Karpas-422 (cell line): ENCODE measurements at places on chromosomes 4 and X. TPM values are rescaled to one million over a fixed set of nuclear protein-coding genes. Genes with fewer than 3 reads are reported as not detected.

DNA sequence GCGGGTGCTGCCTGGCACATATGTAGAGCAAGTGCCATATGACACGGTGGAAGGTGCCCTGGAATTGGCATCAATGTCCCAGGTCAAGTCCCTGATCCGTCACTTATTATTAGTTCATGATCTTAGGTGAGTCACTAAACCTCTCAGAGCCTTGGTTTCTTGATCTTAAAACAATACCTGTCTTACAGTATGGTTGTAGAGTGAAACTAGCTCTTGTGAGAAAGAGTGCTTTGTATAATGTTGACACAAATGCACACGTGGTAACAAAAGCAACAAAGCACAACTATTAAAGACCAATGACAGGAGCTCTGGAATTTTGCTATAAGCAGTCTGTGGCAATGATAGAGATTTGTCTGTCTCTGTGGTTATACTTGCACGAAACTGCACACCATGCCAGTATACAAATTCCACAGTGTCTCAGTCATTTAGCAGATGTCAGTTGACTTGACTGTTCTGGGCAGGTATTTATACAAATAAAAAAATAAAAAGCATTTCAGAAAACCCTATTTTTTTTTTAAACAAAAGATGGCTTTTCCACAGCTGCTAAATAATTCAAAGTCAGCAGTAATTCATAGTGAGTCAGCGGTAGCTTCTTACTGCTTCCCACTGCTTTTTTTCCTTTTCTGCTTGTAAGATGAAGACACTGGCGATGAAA is 19.7 kb upstream of the ACSL1 start:
- DNase-seq = no peak
- peaks cover 7% of the 10 kb centered on the region for H3K4me1 ChIP-seq
- no peak overlapping the region for H3K4me3 ChIP-seq
- H3K36me3 ChIP-seq = no peaks in the 10 kb centered on the region

- no peak overlapping the region for H3K27ac ChIP-seq
- no peaks in the 10 kb centered on the region for H3K4me1 ChIP-seq
- H3K4me3 ChIP-seq = no peak overlapping the region
- no peaks in the 10 kb centered on the region for H3K27me3 ChIP-seq
- DNase-seq = no peak
Measured at GRCh38 chr4:3302786-3303564, 10.2 kb downstream of the RGS12 start.

GRCh38 chr4:127181001-127181400 is 451.8 kb upstream of the INTU start:
- no peak for DNase-seq
- no peak overlapping the region for H3K27ac ChIP-seq
- H3K27me3 ChIP-seq = no peaks in the 10 kb centered on the region
- no peak overlapping the region for H3K4me3 ChIP-seq
- no peaks in the 10 kb centered on the region for H3K36me3 ChIP-seq

JCHAIN gene
- 51.0 and 77.5 TPM in 2 replicates for total RNA-seq

DNA sequence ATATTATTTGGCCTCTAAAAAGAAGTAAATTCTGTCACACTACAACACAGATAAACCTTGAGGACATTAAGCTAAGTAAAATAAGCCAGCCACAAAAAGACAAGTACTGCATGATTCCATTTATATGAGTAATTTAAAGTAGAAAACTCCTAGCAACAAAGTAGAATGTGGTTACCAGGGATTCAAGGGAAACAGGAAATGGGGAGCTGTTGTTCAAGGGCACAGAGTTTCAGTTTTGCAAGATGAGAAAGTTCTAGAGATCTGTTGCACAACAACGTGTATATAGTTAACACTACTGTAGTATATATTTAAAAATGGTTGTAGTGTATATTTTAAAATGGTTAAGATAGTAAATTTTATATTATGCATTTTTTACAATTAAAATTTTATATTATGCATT is 25.4 kb downstream of the SEC31A start:
- peaks cover 17% of the 10 kb centered on the region; the same call in 1 of the 2 replicates for H3K36me3 ChIP-seq
- no peak overlapping the region for H3K27ac ChIP-seq
- H3K27me3 ChIP-seq = no peaks in the 10 kb centered on the region
- no peak for DNase-seq

- H3K36me3 ChIP-seq = no peaks in the 10 kb centered on the region
- H3K27ac ChIP-seq = no peak overlapping the region
- H3K27me3 ChIP-seq = no peaks in the 10 kb centered on the region
Measured at GRCh38 chr4:76214177-76214675, 602 bp upstream of the SCARB2 start.

PCYT1B gene
- total RNA-seq = 0.04 and 0.18 TPM in 2 replicates

DNA sequence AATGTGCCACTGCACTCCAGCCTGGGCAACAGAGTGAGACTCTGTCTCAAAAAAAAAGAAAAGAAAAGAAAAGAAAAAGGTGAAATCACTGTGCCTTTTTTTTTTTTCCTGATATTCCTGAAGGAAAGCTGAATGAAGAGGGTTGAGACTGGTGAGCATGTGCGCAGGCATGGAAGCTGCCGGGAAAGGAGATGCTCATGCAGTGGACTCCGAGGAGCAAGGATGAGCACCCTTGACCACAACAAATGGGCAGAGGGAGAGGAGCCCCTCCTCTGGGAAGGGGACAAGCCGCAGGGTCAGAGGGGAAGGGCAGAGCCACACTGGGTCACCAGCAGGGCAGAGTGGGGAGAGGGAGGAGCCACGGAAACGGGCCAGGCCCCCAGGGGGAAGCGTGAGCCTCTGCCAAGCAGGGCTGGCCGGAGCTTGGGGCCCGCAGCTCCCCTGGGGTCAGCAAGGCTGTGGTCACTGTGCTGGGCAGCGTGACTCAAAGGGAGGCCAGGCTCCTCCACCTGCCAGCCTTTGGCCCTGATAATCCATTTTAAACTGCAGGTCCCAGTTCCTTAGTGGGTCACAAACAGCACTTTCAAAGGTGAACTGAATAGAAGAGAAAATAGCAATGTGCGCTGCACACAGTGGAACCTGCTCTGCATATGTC is 79.8 kb downstream of the NAT8L start:
- H3K27me3 ChIP-seq = no peaks in the 10 kb centered on the region
- H3K4me3 ChIP-seq = no peak overlapping the region
- no peak for DNase-seq
- H3K4me1 ChIP-seq = no peaks in the 10 kb centered on the region

GRCh38 chrX:110089656-110090403 is 86.9 kb downstream of the TMEM164 start:
- DNase-seq = peak; percentile 70
- no peaks in the 10 kb centered on the region for H3K36me3 ChIP-seq
- H3K27ac ChIP-seq = peak overlapping the region; percentile 45; the same call in 1 of the 2 replicates
- peaks cover 28% of the 10 kb centered on the region for H3K4me1 ChIP-seq
- H3K4me3 ChIP-seq = no peak overlapping the region
- H3K27me3 ChIP-seq = no peaks in the 10 kb centered on the region

DNA sequence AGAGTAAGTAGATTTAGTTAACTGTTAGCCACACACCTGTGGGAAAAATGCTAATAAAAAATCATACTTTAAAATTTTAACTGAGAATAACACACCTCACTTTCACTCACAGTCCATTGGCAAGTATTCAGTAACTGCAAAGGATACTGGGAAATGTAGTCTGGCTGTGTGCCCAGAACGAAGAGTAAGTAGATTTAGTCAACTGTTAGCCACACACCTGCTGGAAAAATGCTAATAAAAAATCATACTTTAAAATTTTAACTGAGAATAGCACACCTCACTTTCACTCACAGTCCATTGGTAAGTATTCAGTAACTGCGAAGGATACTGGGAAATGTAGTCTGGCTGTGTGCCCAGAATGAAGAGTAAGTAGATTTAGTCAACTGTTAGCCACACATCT is 178.4 kb upstream of the NWD2 start:
- H3K4me1 ChIP-seq = no peaks in the 10 kb centered on the region
- no peak overlapping the region for H3K4me3 ChIP-seq
- no peak overlapping the region for H3K27ac ChIP-seq
- no peak for DNase-seq
- H3K36me3 ChIP-seq = no peaks in the 10 kb centered on the region
- no peaks in the 10 kb centered on the region for H3K27me3 ChIP-seq

SERPINA7 gene
- total RNA-seq = not detected in 2 replicates

DNA sequence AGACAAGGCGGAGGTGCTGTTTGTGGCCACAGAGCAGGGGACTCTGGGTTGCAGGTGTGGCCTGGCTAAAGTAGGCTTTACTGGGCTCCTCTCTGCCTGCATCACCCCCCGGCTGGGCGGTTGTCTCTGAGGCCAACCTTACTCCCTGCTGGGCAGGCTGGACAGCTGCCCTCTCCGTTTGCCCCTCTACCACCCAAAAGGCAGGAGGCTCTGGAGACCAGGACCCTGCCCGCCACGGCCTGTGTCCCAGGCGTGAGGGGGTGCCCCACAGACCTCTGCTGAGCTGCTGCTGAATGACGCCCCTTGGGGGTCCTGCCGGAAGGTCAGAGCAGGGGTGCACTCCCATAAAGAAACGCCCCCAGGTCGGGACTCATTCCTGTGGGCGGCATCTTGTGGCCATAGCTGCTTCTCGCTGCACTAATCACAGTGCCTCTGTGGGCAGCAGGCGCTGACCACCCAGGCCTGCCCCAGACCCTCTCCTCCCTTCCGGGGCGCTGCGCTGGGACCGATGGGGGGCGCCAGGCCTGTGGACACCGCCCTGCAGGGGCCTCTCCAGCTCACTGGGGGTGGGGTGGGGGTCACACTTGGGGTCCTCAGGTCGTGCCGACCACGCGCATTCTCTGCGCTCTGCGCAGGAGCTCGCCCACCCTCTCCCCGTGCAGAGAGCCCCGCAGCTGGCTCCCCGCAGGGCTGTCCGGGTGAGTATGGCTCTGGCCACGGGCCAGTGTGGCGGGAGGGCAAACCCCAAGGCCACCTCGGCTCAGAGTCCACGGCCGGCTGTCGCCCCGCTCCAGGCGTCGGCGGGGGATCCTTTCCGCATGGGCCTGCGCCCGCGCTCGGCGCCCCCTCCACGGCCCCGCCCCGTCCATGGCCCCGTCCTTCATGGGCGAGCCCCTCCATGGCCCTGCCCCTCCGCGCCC is 920 bp downstream of the HTT-AS start:
- H3K27ac ChIP-seq = no peak overlapping the region
- H3K27me3 ChIP-seq = no peaks in the 10 kb centered on the region
- no peaks in the 10 kb centered on the region for H3K36me3 ChIP-seq
- no peak for DNase-seq
- peaks cover 35% of the 10 kb centered on the region for H3K4me1 ChIP-seq

DNA sequence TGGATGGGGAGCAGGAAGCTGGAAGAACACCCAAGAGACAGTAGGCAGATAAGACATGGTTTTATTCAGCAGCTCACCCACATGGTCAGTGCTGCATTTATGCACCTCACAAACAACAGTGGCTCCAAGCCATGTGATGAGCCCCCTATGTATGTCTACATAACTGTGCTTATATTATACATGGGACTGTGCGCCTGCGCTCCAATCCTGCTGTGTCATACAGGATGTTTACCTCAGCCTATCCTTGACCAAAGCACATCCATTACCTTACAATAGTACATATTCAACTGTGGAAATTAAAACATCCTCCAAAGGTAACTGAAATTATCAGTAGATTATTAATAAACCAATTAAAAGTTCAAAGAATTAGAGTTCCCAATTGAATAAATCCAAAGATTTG is 44.1 kb upstream of the SGMS2 start:
- no peaks in the 10 kb centered on the region for H3K27me3 ChIP-seq
- H3K4me3 ChIP-seq = no peak overlapping the region
- no peaks in the 10 kb centered on the region for H3K36me3 ChIP-seq
- DNase-seq = no peak

DNA sequence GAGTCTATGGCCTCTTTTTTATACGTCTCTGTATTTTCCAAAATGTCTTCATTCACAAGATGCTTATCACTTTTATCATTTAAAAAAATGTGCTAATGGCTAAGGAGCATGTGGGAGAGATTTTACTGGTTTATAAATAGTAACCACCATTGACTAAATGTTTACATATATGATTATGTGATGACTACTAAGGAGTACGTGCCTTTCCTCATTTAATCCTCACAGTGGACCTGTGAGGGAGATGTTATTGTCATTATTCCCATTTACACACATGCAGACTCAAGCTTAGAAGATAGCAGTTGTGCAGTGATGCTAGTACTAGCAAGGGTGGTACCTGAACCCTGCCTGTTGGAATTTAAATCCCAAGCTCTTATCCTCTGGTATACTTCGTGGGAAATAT is 2.4 kb downstream of the SRD5A3 start:
- DNase-seq = no peak
- no peaks in the 10 kb centered on the region for H3K27me3 ChIP-seq
- H3K27ac ChIP-seq = no peak overlapping the region; the same call in 1 of the 2 replicates
- peaks cover 27% of the 10 kb centered on the region for H3K4me1 ChIP-seq
- H3K36me3 ChIP-seq = peaks cover 9% of the 10 kb centered on the region; the same call in 1 of the 2 replicates

PLK4 gene
- total RNA-seq = 31.2 and 68.1 TPM in 2 replicates

DNA sequence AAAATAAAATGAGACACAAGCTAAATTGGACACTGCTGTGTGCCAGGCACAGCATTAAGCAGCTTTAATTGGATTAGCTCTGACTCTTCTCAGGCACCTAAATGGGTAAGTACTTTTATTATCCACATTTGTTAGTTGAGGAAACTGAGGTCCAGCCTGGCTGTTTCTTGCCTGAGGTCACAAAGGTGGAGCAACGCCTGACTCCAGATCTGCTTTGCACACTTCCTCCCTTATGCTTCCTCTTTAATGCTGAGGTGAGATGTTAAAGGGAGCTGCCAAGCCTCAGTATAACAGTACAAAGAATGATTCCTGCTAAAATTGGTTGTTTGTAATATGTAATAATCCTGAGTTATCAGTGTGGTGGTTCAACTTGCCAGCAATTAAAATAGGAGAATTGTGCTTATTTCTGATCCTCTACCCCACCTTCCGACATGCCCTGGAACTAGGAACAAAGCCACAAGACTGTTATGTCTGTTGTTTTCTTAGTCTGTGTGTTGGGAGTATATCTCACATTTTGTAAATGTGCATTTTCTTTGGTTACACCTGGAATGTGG is 74.4 kb downstream of the AFF1 start:
- no peaks in the 10 kb centered on the region for H3K36me3 ChIP-seq
- H3K4me3 ChIP-seq = no peak overlapping the region
- H3K27ac ChIP-seq = no peak overlapping the region
- H3K27me3 ChIP-seq = no peaks in the 10 kb centered on the region
- DNase-seq = peak; percentile 42

C4orf54 gene
- total RNA-seq = 3.4 and 4.7 TPM in 2 replicates

FRG2 gene
- not detected in 2 replicates for total RNA-seq

MRFAP1L1 gene
- total RNA-seq = 41.9 and 62.3 TPM in 2 replicates

GRCh38 chr4:42371305-42372252 is 25.7 kb upstream of the SHISA3 start:
- no peak overlapping the region for H3K4me3 ChIP-seq
- no peaks in the 10 kb centered on the region for H3K4me1 ChIP-seq
- H3K27me3 ChIP-seq = no peaks in the 10 kb centered on the region
- H3K36me3 ChIP-seq = no peaks in the 10 kb centered on the region
- H3K27ac ChIP-seq = no peak overlapping the region

- peak overlapping the region; percentile 67 for H3K27ac ChIP-seq
- H3K4me1 ChIP-seq = peaks cover 33% of the 10 kb centered on the region
- H3K27me3 ChIP-seq = 0 out of 2 replicates have a peak, but pooled peaks cover 3% of the 10 kb centered on the region
Measured at GRCh38 chr4:52037689-52038102, 403 bp downstream of the SGCB start.
